ENCODE measurements at places on chromosomes 16 and 17. TPM values are rescaled to one million over a fixed set of nuclear protein-coding genes. Genes with fewer than 3 reads are reported as not detected.

DNA sequence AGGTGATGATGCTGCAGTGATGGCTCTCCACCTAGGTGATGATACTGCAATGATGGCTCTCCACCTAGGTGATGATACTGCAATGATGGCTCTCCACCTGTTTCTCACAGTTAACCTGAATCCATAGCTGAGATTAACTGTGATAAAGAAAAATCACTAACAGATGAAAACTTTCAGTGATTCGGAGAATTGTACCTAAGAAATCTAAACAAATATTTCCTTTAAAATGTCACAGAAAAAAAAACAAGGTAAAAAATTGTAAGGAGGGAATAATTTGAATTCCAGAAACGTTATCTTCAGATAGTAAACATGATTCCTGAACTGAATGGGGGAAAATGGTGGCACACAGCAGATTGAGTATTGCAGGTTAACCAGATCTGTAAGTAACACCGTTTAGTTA, 113.4 kb downstream of the MAP2K4 start:
- H3K4me3 ChIP-seq: no peak overlapping the region
- H3K27me3 ChIP-seq: no peaks in the 10 kb centered on the region
- no peak for DNase-seq
- H3K27ac ChIP-seq: no peak overlapping the region
- H3K36me3 ChIP-seq: peaks cover 52% of the 10 kb centered on the region
- H3K4me1 ChIP-seq: no peaks in the 10 kb centered on the region

- H3K4me3 ChIP-seq: no peak overlapping the region
- H3K27me3 ChIP-seq: peaks cover 3% of the 10 kb centered on the region
- peaks cover 8% of the 10 kb centered on the region for H3K4me1 ChIP-seq
These were observed 3.0 kb downstream of the TEX19 start for GRCh38 chr17:82361885-82362633.

DNA sequence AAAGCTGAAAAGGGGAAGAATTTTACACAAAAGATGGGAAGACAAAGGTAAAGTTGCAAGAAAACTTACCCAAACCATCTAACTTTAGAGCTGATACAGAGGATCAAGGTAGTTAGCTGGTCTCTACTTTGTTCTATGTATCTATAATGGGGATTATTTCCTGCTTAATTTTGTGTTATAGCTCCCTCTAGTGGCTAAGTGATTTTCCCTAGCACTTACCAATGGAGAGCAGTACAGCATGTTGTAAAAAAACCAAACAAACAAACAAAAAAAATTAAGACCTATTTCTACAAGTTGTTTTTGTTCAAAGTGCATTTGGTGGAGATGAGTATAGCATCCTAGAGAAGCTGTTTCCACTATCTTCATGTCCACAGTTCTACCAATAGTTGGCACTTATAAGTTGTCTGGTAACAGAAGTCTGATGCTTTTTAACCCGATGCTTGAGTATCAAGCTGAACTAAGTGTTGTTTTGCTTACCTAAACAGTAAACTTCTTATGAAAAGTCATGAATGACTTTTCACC, 7.5 kb downstream of the SRSF1 start:
- H3K27ac ChIP-seq: no peak overlapping the region
- peaks cover 15% of the 10 kb centered on the region for H3K36me3 ChIP-seq

- H3K27ac ChIP-seq: no peak overlapping the region
- no peaks in the 10 kb centered on the region for H3K27me3 ChIP-seq
- DNase-seq: no peak
- peaks cover 3% of the 10 kb centered on the region for H3K4me1 ChIP-seq
- peaks cover 12% of the 10 kb centered on the region for H3K36me3 ChIP-seq
These were observed 6.4 kb downstream of the PFAS start for GRCh38 chr17:8255499-8255898.

- DNase-seq: no peak
- H3K27me3 ChIP-seq: no peaks in the 10 kb centered on the region
- no peak overlapping the region for H3K4me3 ChIP-seq
These were observed 128.6 kb downstream of the CPPED1 start for GRCh38 chr16:12675046-12675445.

DNA sequence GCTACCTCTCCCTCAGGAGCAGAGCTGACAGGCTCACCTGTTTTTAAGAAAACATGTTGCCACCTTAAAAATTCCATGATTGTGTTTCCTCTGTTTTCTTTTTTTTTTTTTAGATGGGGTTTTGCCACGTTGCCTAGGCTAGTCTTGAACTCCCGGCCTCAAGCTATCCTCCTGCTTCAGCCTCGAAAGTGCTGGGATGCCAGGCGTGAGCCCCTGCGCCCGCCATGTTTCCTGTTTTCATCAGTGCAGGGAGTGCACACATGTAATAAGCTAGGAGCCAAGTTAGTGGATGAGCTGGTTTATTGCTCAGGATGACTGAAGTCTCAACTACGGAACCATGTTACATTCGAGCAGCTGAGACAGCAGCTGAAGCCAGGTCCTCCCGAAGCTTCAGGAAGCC, 13.6 kb downstream of the MRM3 start:
- peaks cover 15% of the 10 kb centered on the region for H3K36me3 ChIP-seq
- H3K4me1 ChIP-seq: peaks cover 9% of the 10 kb centered on the region
- H3K27ac ChIP-seq: no peak overlapping the region
- no peak overlapping the region for H3K4me3 ChIP-seq

The SKAP1 gene
- total RNA-seq: 0.49 TPM

The MYH2 gene
- total RNA-seq: 0.05 TPM

The NHERF1 gene
- total RNA-seq: 52.2 TPM
